ENCODE measurements at places on chromosomes 4 and X.

- DNase-seq = peak; percentile 13
These were observed 119.5 kb upstream of the AFF2 start for GRCh38 chrX:148380650-148381561.

GRCh38 chr4:125791896-125792295 lies 477.1 kb downstream of the FAT4 start:
- DNase-seq = no peak

- DNase-seq = no peak
These were observed 3.1 kb upstream of the SLBP start for GRCh38 chr4:1715002-1715758.

DNA sequence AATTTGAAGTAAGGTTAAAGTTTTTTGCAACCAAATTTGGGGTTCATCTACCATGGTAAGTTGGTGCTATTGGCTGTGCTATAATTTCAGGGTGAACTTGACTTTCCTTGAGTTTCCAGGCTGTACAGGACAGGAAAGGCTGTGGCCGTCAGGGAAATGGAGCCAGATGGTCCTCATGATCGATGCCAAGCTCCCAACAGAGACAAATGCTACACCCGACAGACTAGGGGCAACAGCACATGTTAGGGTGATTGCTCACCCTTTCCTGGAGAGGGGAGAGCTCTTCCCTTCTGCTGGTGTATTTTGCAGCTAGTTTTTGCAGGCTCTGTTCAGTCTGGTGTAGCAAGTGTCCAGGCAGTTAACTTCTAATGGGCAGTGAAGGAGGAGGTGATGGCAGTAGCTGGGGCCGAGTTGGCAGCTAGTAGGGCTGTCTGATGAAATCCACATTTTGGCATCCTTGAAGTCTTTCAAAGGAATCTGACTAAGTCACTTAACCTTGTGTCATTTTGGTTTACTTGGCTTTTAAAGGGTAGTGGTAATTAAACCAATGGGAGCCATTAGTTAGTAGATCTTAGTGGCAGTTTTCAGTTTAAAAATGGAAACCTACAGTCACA lies 47.8 kb downstream of the GAB1 start:
- no peak for DNase-seq

- peak; percentile 13 for DNase-seq
These were observed at the start of gene BGN for GRCh38 chrX:153494541-153495361. Gene BGN, plus strand, starts transcription at chrX:153494980. Its CDS starts 9,652 bp downstream, at chrX:153504632.

Measured in HT1080 (cell line).